ENCODE measurements at places on chromosomes 11 and 22.

DNA sequence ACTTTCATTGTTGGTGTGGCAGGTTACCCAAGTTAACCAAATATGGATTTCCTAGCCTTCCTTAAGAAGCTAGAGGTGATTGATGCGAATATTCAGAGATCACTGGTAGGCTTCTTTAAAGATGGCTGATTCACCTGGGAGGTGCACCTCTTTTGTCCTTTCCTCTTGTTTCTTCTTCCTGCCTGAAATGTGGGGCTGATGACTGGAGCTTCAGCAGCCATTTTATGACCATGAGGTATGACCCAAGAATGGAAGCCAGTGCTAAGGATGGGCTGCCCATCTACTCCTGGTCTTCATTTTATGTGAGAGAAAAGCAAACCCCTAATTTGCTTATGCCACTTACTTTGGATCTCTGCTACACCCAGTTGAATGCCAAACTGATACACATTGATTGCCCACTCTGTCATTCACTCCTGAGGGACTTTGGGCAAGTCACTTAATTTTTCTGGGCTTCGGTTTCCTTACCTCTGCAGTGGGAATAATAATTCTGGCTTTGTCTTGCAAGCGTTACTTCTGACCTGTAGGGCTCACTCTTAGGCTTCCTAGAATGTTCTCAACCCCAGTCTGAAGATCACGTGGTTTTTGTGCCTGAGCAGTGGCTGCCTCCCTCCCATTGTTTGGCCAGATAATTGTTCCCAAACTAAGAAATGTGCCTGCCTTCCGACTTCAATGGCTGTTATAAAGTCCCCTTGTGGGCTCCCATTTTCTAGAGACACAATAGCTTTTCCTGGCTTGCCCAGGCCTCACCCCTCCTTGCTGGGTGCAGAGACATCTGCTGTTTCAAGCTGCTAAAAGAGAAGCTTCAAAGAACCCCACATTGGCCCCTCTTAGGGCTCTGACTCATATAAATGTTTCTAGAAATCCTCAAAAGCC lies 243.1 kb downstream of the ST3GAL4 start:
- DNase-seq, result no peak

DNA sequence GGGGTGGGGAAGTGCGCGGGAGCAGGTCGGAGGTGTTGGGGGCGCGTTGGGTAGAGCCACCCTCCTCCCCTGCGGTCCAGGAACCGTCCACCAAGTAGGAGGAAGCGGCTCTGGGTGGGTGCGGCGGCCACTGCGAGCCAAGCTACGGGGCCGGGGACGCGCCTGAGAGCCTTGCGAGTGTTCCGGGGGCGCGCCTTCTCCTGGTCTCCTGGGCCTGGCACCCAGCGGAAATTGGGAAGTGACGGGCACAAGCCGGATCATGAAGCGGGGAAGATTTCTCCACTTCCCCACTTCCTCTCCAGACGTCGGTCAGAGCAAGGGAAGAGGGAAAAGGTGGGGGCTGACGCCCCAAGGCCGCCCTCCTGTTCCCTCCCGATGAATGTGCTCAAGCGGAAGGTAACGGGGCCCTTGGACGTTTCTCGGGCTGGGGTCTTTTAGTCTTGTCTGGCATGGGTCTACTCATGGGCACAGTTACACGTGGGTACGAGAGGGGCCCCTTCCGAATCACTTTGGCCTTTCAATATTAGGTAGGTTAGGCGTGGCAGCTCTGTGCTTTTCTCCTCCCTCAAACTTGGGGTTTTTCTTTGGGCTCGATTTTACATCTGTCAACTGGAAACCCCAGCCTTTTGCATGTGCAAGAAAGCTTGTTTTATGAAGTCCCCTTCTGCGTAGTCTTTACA lies 865 bp downstream of the RBM14 start:
- no peak for DNase-seq

- DNase-seq, result no peak
These were observed 17.0 kb upstream of the FXYD2 start for GRCh38 chr11:117841551-117842031.

DNA sequence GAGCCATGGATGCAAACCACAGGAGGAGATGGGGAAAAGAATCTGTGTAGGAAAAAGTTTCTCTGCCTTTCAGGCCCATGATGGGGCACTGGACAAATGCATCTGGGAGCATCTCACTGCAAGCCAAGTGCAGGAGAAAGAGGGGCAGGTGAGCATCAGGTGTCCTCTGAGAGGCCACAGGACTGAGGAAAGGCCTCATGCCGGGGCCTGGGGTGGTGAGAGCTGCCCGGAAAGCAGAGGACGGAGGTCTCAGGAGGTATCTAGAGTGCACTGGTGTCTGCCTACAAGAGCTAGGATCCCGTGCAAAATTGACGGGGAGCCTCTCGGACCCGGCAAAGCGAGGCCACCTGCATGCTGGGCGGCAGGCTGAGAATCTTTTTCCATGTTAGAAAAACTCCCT lies 73.9 kb downstream of the CTTN start:
- DNase-seq, result no peak

DNA sequence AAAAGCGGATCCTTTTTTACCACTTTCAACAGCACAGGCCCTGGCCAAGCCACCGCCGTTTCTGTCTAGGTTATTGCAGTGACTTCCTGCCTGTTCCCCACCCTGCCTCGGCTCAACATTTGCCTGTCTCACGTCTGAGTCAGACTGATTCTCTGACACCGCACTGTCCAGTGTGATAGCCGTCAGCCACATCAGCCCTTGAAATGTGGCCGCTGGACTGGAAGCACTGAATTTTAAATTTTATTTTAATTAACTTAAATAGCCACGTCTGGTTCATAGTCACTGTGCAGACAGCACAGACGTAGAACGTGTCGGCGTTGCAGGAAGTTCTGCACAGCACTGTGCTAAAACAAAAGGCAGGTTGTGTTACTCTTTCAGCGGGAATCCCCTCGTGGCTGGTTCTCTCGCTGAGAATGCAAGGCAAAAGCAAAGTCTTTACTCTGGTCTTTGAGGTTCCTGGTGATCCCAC lies 56.3 kb upstream of the ADSL start:
- no peak for DNase-seq

GRCh38 chr11:9509041-9509440 lies 48.2 kb downstream of the ZNF143 start:
- DNase-seq, result no peak

DNA sequence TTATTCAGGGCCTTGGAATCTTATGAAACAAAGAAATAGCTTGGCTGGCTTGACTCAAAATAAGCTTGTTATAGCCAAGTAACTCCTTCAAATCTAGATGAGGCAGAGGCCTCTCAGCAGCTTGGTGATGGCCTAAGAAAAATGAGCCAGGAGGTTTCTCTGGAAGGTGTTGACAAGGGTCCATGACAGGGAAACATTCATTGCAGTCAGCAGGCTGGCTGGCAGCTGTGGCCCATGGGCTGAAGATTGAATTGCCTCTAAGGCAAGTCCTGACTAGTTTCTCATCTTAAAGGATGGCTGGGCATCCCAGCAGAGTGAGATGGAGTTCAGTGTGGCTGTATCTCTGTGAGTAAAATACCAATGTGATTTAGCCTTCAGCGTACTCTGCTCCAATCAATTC lies 441.0 kb downstream of the NELL1 start:
- no peak for DNase-seq

DNA sequence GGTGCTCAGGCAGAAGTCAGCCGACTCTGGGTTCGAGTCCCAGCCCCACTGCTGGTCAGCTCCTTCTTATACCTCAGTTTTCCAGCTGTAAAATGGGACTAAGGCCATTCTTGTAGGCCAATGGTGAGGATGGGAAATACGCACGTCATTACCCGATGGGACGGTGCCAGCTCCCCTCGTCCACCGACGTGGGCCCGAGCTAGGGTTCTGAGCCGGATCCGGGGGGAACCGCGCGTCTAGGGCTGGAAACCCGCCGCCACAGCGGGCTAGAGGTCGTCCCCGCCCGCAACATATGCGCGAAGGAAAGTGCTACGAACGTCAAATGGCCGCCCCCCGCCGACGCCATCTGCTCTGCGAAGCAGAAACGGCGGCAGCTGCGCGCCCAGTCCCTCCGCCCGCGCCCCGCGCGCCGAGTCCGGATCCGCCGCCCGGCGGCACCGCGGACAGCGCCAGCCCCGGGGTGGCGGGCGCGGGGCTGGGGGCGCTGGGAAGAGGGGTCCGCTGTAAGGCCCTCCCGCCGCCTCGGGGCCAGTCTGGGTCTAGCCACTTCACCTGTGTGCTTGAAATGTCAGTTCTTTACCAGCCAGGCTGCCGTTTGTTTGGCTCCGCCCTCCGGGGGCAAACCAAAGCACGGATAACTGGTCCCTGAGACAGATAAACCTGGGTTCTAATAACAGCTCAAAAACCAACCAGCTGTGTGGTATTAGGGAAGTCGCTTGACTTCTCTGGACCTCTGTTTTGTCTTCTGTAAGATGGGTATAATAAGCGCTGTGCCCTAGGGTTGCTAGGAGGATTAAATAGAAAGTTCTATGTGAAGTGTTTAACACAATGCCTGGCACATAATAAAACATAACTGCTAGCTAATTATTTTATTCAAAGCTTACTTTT lies 103.5 kb upstream of the RCN1 start:
- DNase-seq, result no peak
